Erythroblast (primary cell): ENCODE measurements at places on chromosomes 4 and X.

DNA sequence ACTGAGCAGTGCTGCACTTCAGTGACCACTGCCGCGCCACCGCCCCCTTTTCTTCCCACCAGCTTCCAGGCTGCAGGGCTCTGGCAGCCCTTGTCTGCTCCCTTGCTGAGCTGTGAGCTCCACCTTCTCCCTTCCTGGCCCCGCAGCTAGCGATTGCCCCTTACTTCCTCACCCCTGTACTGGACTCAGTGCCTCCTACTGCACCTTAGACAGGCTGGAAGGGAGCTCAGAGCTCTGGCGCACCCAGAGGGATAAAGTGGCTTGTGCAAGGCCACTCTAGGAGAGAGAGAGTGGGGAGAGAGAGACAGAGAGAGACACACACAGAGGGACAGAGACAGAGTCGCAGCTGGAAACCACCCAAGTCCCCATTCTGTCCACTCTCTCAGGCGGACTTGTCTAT is 6.0 kb downstream of the RASL11B start:
- no peak for DNase-seq

DNA sequence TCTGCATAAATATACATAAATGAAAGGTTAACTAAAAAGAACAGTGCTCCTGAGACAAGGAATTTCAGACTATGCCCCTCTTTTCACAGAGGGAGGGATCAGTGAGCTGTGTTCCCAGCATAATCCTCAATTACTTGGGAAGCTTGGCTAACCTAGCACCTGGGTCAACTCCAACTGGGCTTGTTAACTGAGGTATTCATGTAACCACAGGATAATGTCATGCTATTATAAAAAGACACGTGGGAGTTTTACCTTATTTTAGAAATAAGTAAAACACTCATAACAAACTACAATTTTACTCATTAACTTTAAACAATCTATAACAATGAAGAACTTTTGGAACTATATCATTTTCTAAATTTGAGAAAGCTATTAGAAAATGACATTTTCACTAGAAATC is 48.6 kb downstream of the RPGR start:
- no peak for DNase-seq

DNA sequence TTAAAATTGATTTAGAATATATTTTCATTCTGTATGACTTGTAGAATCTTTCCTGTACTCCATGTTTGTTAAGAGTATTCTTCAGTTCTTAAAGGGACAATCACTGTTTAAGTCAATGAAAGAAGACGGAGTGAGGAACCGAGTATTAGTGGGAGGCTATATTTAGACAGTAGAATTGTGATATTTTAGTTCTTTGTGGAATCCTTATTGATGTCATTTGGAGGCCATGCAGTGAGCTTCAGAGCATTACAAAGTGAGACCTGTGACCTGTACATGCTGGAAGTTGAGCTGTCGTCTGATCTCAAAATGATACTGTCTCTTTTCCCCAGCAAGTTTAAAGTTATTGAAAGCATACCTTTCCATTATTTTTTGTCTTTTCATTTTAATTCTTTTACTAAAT is 394.7 kb downstream of the GALNTL6 start:
- no peak for DNase-seq

GRCh38 chr4:89755220-89755619 is 81.7 kb downstream of the SNCA start:
- DNase-seq, result no peak

GRCh38 chrX:34238896-34239295 is 106.8 kb upstream of the FAM47A start:
- DNase-seq, result no peak

- no peak for DNase-seq
Measured at GRCh38 chr4:16255730-16256129, 29.5 kb upstream of the TAPT1 start.

DNA sequence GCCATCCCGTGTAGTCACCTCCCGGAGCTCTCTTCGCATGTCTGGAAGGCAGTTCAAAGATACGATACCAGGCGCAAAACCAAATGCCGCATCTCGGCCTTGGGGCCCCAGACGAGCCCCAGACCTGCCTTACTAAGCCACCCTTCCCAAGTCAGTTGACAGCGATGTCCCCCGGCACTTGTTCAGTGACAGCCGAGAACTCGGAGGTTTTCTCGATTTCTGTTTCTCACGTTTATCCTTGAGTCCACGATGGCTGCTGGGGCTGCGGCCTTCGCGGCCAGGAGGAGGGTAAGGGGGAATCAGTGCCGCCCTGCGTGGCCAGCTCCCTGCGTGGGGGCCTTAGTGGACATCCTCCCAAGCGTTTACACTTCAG is 7.3 kb downstream of the MAEA start:
- no peak for DNase-seq

- no peak for DNase-seq
Measured at GRCh38 chr4:123106747-123107146, 184.3 kb upstream of the NUDT6 start.

GRCh38 chrX:40009462-40009851 is 88.3 kb downstream of the BCOR start:
- no peak for DNase-seq
